ENCODE measurements at places on chromosomes 16 and 17.

DNA sequence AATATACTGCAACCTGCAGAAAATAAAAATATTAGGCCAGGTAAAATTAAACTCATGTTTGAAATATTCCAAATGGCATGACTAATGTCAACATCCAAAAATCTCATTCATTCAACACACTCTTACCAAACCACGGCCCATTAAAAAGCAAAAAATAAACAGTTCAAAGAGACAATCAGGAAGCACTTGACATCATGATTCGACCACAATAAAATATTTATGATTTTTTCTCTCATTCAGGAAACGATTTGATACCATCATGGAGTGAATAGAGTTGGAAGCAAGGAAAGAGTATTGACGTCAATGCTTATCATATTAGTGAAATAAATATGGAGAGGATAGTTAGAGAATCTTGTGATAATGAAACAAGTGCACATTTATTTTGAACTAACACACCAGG lies 354.1 kb downstream of the KCNJ2 start:
- no peak for DNase-seq

GRCh38 chr16:49456763-49457162 lies 83.2 kb downstream of the C16orf78 start:
- DNase-seq, result peak; percentile 4

DNA sequence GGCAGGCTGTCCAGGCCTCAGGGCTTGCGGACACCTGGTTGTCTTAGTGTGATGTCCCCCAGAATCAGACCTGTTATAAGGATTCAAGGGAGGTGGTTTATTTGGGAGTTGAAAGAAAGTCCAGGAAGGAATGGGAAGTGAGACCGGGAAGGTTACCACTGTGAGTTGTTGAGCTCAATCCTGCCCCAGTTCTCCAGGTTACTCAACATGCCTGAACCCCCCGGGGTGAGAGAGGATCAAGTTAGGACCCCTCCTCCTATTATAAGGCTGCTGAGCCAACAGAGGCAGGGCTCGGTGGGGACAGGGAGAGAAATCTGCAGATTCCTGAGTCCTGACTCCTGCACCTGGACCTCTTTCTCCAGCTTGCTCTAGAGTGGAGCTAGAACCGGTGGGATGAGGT lies 86.4 kb downstream of the MRM1 start:
- no peak for DNase-seq

DNA sequence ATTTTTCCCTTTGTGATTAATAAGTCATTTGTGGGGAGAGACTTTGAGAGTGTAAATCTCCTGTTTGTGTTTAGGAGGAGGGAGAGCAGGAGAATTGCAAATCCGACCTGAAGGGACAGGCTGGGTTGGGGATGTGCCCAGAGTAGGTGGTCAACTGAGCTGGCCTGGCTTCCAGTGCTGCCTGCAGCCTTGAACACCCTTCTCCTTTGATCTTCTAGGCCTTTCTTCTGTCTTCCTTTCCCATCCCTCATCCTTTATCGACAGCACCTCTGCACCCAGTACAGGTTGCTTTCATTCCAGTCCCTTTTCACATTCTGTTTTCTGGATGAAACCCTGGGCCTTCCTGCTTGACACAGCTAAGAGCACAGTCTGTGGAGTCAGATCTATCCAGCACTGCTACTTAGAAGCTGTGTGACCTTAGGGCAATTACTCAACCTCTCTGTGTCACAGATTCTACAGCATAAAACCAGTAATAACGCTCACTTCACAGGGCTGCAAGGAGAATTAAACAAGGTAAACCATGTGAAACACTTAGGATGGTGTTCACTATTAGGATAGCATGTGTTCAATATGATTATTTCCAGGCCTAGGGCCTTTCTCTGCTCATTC lies 1.0 kb upstream of the CSNK2A2 start:
- DNase-seq, result no peak

DNA sequence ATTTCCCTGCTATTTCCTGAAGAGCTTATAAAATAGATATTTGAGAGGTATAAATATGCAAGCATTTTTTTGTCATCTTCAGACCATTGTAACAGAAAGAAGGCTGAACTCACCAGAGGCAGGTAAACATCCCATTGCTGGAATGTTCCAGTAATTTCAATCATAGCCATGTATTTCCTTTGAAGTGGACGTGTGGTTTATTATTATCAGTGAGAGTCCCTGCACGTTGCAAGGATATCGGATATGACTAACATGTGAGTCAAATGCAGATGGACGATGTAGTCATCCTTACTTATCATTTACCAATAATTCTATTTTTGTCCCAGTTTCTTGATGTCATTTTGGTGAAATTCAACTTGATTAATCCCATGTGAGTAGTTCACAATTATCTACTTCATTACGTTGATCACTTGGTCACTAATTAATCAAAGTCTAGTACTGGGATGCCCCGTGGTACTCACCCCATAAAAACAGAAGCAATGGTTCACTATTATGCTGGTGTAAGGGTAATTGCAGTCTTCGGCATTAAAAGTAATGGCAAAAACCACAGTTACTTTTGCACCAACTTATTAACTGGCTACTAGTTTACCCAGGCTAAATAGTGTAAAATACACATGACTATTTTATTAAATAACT lies 89.5 kb downstream of the VAT1L start:
- no peak for DNase-seq

GRCh38 chr17:58277107-58277801 lies 3.5 kb downstream of the MPO start:
- DNase-seq, result peak; percentile 73

GRCh38 chr17:79720705-79721292 lies 9.9 kb upstream of the ENPP7 start:
- no peak for DNase-seq

DNA sequence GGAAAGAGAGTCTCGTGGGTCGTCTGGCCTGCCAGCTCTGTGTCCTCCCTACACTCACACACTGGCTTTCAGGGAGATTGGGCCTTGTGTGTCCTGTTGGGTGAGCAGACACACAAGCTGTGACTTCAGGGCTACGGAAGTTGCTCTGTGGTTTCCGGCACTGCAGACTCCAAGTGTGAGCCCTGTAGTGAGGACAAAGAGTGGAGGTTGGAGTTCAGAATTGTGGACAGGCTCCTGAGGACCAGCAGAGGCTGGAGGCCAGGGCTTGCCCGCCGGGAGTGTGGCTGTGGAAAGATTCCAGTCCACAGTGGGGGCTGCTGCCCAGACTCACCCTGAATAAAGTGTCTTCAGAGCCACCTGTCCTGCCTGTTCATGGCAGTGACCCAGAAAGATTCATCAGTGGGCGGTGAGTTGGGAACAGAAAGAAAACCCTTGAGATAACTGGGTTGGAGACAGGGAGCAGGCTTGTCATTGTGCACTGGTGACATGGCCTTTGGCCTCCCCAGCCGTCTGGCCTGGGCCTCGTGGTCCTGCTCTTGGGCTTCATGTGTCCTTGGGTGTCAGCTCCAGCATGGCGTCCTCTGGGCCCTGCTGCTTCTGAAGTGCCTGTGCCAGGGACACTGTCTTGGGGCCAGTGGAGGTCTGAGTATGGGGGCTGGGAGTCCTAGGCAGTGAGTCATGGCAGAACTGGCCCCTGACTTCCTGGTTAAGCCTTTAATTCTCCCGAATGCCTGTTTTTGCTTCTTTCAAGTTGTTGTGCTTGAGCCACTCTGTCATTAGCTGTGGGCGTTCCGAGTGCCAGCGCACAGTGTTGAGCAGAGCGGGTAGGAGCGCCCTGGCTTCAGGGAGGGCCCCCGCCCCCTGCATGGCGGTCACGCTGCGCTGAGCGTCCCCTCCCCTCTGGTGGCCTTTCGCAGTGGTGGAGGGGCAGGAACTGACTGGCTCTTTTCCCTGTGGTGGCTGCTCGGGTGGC lies 19.9 kb upstream of the ZNF750 start:
- DNase-seq, result peak; percentile 93

DNA sequence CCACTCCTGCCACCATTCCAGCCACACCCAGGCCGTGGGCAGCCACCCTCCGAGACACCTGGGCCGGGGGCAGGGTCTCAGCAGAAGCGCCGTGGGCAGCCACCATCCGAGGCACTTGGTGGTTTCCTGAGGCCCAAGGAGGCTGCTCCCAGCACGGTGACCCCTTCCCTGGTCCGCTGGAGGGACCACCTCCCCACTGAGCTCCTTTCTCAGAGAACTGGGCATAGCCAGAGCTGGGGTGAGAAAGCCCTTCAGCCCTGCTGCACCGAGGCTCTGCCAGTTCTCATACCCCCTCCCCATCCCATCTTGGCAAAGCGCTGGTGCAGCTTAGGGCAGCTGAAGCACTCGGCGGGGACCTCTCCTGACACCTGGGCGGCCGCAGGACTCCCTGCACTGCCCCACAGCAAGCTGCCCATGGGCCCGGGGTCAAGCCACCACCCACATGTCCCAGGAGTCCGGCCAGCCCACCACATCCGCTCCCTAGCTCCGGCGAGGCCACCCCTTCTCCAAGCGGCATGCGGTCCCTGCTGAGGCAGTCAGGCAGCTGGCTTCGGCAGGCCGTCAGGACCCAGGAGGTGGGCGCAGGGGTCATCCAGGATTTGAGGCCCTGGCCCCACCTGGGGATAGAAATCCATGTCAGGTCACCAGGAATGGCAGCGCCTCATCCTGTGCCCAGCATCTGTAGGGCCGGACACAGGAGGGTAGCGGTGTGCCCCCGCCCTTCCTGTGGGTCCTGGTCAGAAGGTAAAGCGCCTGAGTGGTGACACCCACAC lies 1.3 kb upstream of the CYBA start:
- DNase-seq, result no peak

All from KBM-7 (cell line).